ENCODE measurements at places on chromosomes 1 and 21.

- no peak for DNase-seq
Observed at GRCh38 chr1:238674316-238674715, 712.1 kb upstream of the CHRM3 start.

DNA sequence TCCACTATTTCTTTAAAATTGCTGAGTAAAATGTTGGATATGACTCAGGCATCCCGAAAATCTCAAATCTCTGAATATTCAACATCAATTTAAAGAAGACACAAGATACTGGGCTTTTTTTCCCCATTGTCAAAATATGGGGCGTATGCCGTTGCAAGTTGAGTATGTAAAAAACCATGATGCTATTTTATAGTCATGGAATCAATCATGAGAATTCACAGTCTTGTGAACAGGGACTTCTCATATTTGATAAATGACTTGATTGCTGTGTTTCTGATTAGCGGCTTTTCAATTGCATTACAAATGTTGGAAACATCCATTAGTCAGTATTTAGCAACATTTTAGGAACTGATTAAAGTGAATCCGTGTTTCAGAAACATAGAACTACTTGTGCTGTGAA is 45.3 kb downstream of the SETD4 start:
- no peak for DNase-seq

GRCh38 chr1:74596717-74597116 is 76.9 kb downstream of the ERICH3 start:
- no peak for DNase-seq

- no peak for DNase-seq
Observed at GRCh38 chr1:59686170-59686569, 128.6 kb upstream of the HOOK1 start.

DNA sequence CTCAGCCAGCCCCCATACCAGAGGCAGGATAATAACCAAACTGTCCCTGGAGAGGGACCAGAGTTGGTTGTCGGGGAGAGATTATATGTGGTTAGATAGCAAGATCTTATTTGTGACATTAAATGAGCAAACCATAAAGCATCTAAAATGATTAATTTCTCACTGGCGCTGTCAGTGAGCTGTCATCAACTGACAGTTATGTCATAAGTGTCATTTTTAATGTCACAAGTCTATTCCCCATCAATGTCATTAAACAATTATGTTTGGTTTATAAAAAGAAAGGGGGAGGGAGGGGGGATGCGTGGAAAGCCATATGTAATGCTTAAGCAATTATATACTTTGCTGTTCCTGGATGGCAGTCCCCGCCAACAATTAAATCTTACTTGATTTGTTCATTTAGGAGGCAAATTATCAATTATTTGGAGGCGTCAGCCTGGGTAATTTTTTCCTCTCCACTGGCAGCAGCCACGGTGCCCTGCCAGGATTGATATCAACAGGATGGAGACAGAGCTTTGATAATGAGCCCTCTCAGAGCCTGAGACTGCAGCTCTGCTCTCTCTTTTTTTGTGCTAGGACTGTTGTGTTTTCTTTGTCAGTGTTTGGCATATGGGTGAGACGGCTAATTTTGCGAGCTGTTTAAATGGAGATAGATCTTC is 333.6 kb upstream of the CAMK1G start:
- no peak for DNase-seq

GRCh38 chr1:98496256-98496995 is 165.1 kb upstream of the SNX7 start:
- no peak for DNase-seq

DNA sequence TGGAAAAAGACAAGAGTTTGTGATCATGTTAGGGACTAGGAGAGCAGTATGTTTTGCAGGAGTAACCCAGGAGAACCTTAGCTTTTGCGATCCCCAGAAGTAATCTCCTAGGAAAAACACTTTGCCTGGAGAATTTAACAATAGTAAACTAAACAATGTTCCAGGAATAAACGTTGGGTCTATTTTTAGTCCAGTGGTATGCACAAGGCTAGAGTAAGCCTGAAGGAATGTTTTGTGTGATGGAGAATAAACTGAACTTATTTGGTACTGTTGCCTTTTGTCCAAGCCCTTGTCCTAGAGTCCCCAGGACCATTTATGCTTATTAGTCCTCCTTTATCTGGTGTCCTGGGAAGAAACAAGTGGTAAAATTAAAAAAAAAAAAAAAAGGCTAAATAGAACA is 28.7 kb upstream of the RGS5 start:
- DNase-seq = no peak

- no peak for DNase-seq
Observed at GRCh38 chr1:3258386-3259003, 189.5 kb downstream of the PRDM16 start.

DNA sequence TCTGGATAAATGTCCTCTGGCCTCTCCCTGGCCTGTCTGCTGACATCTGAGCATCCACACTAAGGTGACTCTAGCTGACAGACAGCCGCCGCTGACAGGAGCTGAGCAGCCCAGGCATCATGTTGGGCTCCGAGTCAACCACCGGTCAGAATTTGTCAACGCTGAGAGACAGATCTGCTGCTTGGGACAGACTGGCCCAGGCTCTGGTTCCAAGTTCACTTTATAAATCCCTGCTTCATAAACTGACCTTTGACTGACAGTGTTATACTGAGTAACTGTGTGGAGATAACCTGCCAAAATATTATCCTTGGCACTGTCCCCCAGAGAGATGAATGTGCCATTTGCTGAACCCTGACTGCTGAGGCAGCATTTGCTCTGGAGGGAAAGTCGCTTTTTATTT is 616.7 kb downstream of the NPHP4 start:
- no peak for DNase-seq

DNA sequence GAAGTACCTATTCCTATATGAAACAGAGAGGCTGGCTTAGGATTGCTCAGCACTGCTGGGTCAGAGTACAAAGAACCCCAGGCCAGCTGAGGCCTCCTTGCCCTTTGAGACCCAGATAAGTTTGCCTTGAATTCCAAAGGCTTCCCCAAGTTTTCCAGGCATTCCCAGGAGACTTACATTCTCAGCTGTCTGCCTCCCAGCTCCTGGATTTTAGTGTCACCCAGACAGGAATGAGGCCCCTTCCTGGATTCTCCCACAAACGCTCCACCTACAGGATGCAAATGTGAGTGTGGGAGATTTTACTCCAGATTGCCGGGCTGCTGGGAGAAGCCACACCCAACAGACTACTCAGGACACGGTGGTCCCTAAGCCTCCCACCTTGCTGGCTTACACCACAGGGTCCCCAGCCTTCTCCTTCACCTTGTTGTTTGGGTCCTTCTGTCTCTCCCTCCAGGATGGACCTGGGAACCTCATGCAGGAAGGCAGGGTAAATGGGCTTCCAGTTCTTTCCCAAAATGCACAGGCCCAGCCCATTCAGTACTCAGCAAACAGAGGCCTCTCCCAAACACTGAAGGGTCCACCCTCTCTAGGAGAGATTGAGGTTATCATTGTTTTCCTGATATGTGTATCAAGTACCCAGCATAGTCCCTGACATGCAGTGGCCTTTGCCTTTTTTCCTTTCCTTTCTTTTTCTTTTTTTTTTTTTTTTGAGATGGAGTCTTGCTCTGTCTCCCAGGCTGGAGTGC is 10.6 kb downstream of the RHBG start:
- no peak for DNase-seq

- DNase-seq = no peak
Observed at GRCh38 chr1:228226141-228226874, 18.5 kb downstream of the OBSCN start.

GRCh38 chr1:7857985-7858384 is 5.1 kb upstream of the UTS2 start:
- no peak for DNase-seq

GRCh38 chr1:173503391-173503790 is 26.3 kb downstream of the PRDX6 start:
- DNase-seq = no peak

GRCh38 chr1:24369801-24370200 is 43.8 kb downstream of the STPG1 start:
- DNase-seq = no peak

- no peak for DNase-seq
Observed at GRCh38 chr21:33998402-33998801, 75.0 kb upstream of the MRPS6 start.

GRCh38 chr1:94974241-94974640 is 47.3 kb upstream of the CNN3 start:
- DNase-seq = no peak

DNA sequence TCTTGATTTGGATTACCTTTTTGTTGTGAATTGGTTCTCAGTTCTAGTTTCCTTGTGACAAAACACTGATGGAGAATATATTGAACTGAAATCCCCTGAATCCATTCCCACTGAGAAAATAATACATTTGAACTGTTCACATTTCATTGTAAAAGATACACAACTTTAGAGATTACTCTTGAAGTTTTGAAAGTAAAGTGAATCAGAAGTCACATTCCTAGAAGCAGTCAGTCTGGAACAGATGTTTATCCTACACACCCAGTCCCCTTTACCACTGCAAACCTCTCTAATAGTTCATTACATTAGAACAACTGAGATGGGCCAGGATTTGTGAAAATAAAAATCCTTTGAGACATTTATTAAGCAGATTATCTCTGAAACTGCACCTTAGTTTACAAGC is 3.4 kb downstream of the RERE start:
- no peak for DNase-seq

- no peak for DNase-seq
Observed at GRCh38 chr1:29569971-29570634, 333.8 kb downstream of the PTPRU start.

GRCh38 chr1:114550336-114550735 is 31.1 kb downstream of the BCAS2 start:
- no peak for DNase-seq

GRCh38 chr1:158163000-158163947 is 17.4 kb upstream of the CD1D start:
- DNase-seq = no peak

GRCh38 chr1:66576645-66577044 is 42.7 kb downstream of the SGIP1 start:
- no peak for DNase-seq

DNA sequence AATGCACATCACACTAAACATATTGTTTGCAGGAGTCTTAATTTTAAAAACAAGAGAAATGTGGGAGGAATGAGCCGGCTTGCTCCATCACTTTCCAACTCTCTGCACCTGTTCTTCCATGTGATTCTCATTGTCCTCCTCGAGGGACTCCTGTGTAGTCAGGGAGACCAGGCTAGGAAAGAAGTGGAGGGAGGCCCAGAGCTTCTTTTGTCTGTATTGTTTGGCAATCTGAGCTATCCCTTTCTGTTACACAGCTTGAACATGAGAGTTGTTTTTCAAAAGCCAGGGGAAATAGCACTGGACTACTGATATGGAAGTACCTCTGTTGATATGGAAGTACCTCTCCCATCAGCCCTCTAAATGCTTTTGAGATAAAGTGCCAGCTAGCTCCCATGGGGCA is 18.8 kb upstream of the LRRC8D start:
- no peak for DNase-seq

GRCh38 chr1:40753142-40753882 is 30.3 kb upstream of the KCNQ4 start:
- no peak for DNase-seq

DNA sequence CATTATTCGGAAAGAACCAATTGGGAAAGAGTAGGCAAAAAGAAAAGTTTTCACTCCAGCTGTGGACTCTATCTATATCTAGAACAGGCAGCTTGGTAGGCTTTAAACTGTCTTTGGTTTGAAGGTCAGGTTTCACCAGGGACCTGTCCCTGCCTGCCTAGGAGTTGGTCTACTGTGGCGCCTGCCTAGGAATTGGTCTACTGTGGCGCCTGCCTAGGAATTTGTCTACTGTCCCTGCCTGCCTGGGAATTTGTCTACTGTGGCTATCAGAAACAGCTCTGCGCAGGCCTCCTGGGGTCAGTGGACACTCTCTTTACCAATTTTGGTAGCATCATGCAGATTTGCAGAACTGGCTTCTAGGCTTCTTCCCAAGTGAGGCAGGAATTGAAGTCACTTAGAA is 13.8 kb downstream of the USP25 start:
- DNase-seq = no peak

GRCh38 chr1:229570891-229571516 is 12.5 kb upstream of the ABCB10 start:
- DNase-seq = no peak

DNA sequence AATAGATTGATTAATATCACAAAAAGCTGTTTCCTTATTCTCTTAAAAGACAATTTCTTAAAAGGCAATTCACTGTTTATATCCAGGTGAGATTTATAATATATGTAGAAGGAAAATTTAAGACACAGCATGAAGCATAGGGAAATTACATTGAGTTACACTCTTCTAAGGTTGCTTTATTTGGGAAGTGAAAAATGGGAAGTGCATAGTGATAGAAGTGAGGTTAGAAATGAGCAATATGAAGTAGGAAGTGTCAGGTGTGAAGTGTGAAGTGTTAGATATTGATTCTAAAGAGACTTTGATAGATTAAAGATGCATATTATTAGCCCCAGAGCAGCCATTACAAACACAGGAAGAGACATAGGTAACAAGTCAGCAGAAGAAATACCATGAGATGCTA is 40.3 kb downstream of the FH start:
- no peak for DNase-seq

DNA sequence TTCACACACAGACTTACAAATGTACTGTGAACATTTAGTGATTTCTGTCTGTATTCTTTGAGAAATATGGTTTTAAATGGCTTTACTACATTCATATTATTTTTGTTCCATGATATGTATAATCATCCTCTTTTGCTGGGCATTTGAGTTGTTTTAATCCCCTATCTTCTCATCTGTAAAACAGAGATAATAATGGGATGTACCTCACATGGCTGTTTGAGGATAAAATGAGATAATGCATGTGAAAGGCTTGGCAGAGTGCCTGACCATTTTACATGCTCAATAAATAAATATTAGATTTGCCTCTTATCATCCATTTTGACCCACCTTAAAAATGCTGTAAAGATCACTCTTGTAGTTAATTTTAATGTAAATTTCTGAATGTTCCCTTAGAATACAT is 197.2 kb downstream of the C1orf94 start:
- no peak for DNase-seq

DNA sequence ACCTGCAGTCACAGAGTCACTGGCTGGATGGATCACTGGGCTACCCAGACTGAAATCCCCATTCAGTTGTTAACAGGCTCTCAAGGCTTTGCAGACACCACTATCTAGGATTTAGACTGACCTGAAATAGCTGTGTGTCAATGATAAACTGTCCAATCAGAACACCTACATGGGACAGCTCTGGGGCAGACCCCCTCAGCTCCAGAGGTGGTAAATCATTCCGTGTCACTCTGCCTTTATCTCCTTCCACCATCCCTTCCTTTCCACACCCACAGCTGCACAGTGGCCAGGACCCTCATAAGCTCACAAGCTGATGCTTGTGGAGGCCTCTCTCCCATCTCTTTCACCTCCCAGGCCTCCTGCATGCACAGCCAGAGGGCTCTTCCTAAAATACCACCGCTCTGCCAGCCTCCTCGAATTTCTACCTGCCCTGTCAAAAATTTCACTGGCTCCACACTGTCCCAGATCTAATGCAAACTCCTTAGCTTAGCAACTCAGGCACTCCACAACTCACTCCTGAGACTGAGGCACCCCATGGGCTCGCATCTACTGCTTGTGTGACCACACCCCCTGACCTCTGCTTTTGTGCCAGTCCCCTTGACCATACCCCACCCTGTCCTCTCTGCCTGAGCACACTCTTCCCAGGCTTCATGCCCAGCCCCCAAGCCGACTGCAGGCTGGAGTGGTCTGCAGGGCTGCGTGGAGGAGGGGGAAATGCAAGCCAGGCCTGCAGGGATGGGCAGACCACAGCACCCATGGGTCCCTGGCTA is 5.8 kb downstream of the CAPZB start:
- DNase-seq = no peak
